Placental pericyte (primary cell): ENCODE measurements at places on chromosomes 5 and 9. TPM values are rescaled to one million over a fixed set of nuclear protein-coding genes. Genes with fewer than 3 reads are reported as not detected.

The NXNL2 gene
- total RNA-seq: 0.22 and 1.3 TPM in 2 replicates

The LCN1 gene
- not detected in 2 replicates for total RNA-seq

The DMRT2 gene
- not detected in 2 replicates for total RNA-seq

The AK8 gene
- 0.14 and 0.66 TPM in 2 replicates for total RNA-seq

The PCDH12 gene
- total RNA-seq: under 0.01 TPM in 1 of 2 replicates, not detected in the other

The VCAN gene
- total RNA-seq: 200 and 945 TPM in 2 replicates

The SHC3 gene
- 2.4 and 15.3 TPM in 2 replicates for total RNA-seq

The UNC13B gene
- 28.9 and 35.4 TPM in 2 replicates for total RNA-seq

The TMEM171 gene
- total RNA-seq: 5.5 and 30.2 TPM in 2 replicates

The SPINK6 gene
- total RNA-seq: not detected in 2 replicates

The NUTM2G gene
- not detected in 2 replicates for total RNA-seq

The ZBTB6 gene
- 7.9 and 17.0 TPM in 2 replicates for total RNA-seq

The LCN9 gene
- not detected in 2 replicates for total RNA-seq

The IRX1 gene
- total RNA-seq: not detected in 2 replicates

The CDH9 gene
- not detected in 2 replicates for total RNA-seq

The PCDHB6 gene
- under 0.01 and 0.14 TPM in 2 replicates for total RNA-seq

The PLGRKT gene
- total RNA-seq: 7.4 and 26.2 TPM in 2 replicates

The PCDHGC4 gene
- total RNA-seq: 4.4 and 5.0 TPM in 2 replicates

The PRR7 gene
- 3.7 and 8.6 TPM in 2 replicates for total RNA-seq

The FAM221B gene
- total RNA-seq: not detected in 2 replicates

The PCDHGA8 gene
- 2.4 and 3.3 TPM in 2 replicates for total RNA-seq

The FOXD4L3 gene
- 0.14 TPM in 1 of 2 replicates, not detected in the other for total RNA-seq

The FGF1 gene
- 0.44 and 4.7 TPM in 2 replicates for total RNA-seq

The FBN2 gene
- total RNA-seq: 154 and 431 TPM in 2 replicates

The ROPN1L gene
- total RNA-seq: 0.29 and 0.44 TPM in 2 replicates

The EIF4EBP3 gene
- total RNA-seq: 1.3 TPM in 1 of 2 replicates, not detected in the other

The GMCL2 gene
- not detected in 2 replicates for total RNA-seq

The FAM219A gene
- total RNA-seq: 10.9 and 20.9 TPM in 2 replicates

The GARIN3 gene
- not detected in 2 replicates for total RNA-seq
